Activated CD4-positive, alpha-beta memory T cell treated with anti-CD3 and anti-CD28 coated beads for 36 hours (primary cell): ENCODE measurements at places on chromosomes 7 and 10. TPM values are rescaled to one million over a fixed set of nuclear protein-coding genes. Genes with fewer than 3 reads are reported as not detected.

Gene NUTM2E
- total RNA-seq = 0.12 TPM

Gene PNLIPRP3
- total RNA-seq = not detected

Gene JCAD
- total RNA-seq = 0.05 TPM

Gene PLAC9
- total RNA-seq = not detected

Gene SFTPA1
- total RNA-seq = not detected

Gene MINDY3
- total RNA-seq = 16.7 TPM

Gene SEMA3A
- 0.75 TPM for total RNA-seq

Gene FAM237B
- total RNA-seq = not detected

Gene NEUROG3
- not detected for total RNA-seq

Gene IDI2
- total RNA-seq = not detected

Gene CLCN1
- 0.17 TPM for total RNA-seq

Gene HOXA1
- 0.29 TPM for total RNA-seq

Gene CD36
- total RNA-seq = not detected

Gene INMT
- not detected for total RNA-seq

Gene VSTM4
- 0.24 TPM for total RNA-seq

Gene NODAL
- total RNA-seq = not detected

Gene MUC12
- total RNA-seq = 1.0 TPM

Gene TRIM73
- 3.6 TPM for total RNA-seq

Gene PTER
- total RNA-seq = 25.1 TPM

Gene TMEM168
- 17.4 TPM for total RNA-seq

Gene ADCK2
- total RNA-seq = 24.4 TPM

Gene UTF1
- not detected for total RNA-seq

Gene CCDC172
- not detected for total RNA-seq

Gene FKBP6
- total RNA-seq = not detected

Gene C10orf53
- total RNA-seq = not detected

Gene TUBB8
- not detected for total RNA-seq

Gene CH25H
- not detected for total RNA-seq

Gene RP9
- total RNA-seq = 14.0 TPM

Gene GFRA1
- total RNA-seq = not detected

Gene ZNF33B
- total RNA-seq = 7.3 TPM

Gene EFCAB10
- total RNA-seq = not detected

Gene UCN3
- not detected for total RNA-seq

Gene BEND7
- total RNA-seq = not detected

Gene NUTM2B
- total RNA-seq = 0.56 TPM

Gene DCLRE1A
- total RNA-seq = 13.8 TPM

Gene PRPS1L1
- not detected for total RNA-seq

Gene ACBD5
- total RNA-seq = 15.1 TPM

Gene RARRES2
- not detected for total RNA-seq

Gene MALSU1
- total RNA-seq = 101 TPM

Gene SAP25
- total RNA-seq = 11.4 TPM
